ENCODE measurements at places on chromosomes 3 and 15.

GRCh38 chr3:30511524-30512251 is 94.7 kb upstream of the TGFBR2 start:
- peak; percentile 72 for DNase-seq

- no peak for DNase-seq
Observed at GRCh38 chr3:104855702-104856101, 511.0 kb upstream of the ALCAM start.

- no peak for DNase-seq
Observed at GRCh38 chr3:112685956-112686799, 45.2 kb upstream of the CCDC80 start.

DNA sequence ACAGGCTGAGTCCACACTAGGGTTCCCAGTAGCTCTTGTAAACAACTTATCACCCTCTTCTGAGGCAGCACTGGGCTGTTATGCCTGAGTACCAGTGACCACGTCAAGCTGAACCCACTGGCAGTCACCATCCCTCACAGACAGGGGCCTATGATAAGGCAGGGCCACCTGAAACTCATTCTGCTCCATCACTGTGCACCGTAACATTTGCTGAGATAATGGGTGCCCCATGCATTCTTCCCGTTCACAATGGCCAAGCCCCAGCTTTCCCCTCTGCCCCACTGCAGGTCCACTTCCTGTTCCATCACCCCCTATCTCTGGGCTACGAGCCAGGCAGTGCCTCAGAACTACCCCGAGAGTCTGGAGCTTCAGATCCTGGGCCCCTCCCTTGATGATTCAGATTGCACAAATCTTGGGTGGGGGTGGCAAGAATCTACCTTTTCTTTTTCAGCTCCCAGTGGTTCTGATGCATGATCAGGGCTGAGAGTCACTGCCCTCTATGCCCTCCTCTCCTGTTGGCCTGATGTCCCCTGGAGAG is 158.0 kb downstream of the RAB11A start:
- no peak for DNase-seq

DNA sequence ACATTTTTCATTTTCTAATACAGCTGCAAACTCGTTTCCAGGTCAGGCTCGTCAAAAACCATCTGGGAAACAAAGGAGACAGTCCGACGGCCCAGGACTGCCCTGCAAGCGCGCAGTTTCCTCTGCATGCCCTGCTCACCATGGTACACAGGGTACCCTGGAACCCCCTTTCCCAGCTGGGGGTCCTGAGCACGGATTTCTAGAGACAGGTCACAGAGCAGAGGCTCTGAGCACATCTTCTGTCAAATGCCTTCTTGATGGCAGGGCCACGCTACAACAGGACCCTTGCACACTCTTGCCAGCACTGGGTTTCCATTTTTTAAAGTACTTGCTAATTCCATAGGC is 8.1 kb downstream of the ZXDC start:
- DNase-seq, result no peak

DNA sequence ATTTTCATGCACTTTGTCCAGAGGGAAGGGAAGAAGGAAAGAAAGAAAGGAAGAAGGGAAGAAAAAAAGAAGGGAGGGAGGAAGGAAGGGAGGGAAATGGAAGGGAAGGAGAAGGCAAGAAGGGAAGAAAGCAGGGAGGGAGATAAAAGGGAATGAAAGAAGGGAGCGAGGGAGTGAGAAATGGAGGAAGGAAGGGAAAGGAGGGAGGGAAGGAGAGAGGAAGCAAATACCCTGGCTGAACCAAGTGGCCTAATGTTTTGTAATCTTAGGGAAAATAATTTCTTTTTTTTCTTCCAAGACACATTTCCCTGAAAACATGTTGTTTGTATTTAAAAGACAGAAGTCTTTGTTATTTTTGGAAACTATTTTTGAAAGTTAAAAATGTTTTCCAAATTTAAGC is 35.9 kb downstream of the DTWD1 start:
- no peak for DNase-seq

- no peak for DNase-seq
Observed at GRCh38 chr15:88449581-88449980, 17.6 kb downstream of the MRPL46 start.

DNA sequence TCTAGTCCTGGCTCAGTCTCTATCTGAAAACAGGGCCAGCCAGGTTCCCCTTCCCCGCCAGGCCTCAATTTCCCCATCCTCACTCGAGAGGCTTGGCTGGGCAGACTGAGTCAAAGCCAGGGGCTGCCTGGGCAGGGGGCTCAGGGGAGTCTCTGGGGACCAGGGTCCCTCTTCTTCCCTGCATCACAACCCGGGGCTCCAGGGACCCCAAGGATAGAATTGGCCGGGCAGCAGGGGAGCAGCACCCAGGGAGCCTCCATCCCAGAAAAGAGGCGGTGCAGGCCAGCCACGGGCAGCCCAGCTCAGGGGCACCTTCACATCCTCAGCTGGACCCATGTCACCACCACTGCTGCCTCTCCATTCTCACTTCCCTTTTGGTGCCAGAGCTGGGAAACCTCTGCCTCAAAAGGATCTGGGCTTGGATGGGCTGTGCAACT is 13.3 kb upstream of the PLXND1 start:
- DNase-seq, result no peak

GRCh38 chr15:48147358-48147757 is 26.6 kb downstream of the SLC24A5 start:
- DNase-seq, result no peak

DNA sequence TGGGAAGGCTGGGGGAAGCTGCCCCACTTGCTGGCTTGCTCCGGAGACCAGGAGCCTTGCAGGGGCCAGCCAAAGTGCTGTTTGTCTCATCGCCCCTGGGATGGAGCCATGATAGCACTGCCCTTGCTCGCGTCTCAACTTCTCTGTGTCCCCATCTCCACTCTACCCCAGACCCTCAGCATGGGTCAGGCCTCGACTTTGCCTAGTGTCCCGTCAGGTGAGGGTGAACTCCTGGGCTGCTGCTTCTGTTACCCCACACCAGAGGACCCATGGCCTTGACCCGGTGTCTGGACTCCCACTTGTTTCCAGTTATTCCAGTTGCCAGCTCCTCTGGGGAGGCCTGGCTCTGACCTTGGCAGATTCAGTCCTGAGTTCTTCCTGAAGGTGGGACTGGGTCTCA is 36.5 kb upstream of the DUSP7 start:
- no peak for DNase-seq

- no peak for DNase-seq
Observed at GRCh38 chr3:189137416-189137815, 34.4 kb upstream of the TPRG1 start.

DNA sequence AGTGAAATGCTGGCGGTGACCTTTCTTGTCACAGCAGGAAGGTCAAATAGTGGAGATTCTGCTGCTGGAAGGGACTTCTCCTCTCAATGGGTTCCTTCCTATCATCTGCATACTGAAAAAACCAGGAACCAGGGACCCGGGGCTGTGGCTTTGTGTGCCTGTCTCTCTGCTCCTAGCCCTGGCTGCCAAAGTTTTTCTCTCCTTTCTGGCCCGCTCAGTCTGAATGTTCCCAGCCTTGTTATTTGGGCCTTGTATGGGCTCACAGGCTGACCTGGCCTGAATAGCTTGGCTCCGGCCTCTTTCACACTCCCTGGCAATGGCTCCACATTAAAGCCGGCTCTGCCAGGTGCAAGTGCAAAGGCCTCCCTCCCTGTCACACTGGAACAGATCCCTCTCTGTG is 94.7 kb downstream of the LRIG1 start:
- DNase-seq, result no peak

- no peak for DNase-seq
Observed at GRCh38 chr15:42191610-42192346, 16.3 kb downstream of the VPS39 start.

- DNase-seq, result no peak
Observed at GRCh38 chr3:101925564-101925963, 76.2 kb downstream of the NFKBIZ start.

- DNase-seq, result no peak
Observed at GRCh38 chr15:64536244-64536836, 76.0 kb downstream of the ZNF609 start.

DNA sequence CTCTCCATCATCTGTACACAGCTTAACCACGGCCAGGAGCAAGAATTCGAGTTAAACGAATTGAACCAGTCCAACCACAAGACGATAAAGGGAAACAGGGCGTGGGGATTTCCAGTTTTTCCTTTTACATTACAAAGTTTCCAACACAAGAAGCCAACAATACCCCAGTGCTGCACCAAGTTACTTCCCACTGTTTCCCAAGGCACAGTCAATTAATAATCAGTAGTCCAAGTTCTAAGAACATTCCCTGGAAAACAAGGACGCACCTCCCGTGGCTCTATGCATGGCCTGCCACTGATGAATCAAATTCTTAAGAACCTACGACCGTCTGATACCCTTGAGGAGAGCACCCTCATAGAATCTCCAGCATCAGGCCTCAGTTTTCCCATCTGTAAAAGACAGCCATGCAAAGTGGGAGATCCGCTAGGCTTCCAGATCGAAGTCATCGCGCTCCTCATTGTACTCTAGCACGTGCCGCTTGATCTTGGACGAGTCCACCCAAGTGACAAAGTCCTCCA is 774 bp downstream of the IMP3 start:
- DNase-seq, result no peak

DNA sequence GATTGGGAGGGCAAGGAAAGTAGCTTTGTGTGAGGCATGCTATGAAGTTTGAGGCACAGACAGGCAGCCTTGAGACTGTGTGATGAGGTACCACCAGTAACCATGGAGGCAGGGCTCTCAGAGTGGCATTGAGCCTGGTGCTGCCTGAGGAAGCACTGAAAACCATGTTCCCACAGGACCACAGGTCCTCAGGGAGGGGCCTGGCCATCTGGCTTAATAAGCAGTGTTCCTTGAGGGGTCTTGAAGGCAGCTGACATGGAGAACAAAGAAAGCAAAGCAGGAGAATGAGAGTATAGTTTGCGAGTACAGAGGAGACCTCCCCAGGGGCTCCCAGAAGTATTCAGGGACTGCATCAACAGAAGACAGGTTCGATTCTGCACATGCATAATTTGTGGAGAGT is 346.6 kb downstream of the EPHB1 start:
- DNase-seq, result no peak

- DNase-seq, result no peak
Observed at GRCh38 chr15:71660501-71660900, 149.9 kb upstream of the NR2E3 start.

- no peak for DNase-seq
Observed at GRCh38 chr3:146072061-146072460, 88.9 kb downstream of the PLOD2 start.

GRCh38 chr3:193736616-193737015 is 143.6 kb downstream of the OPA1 start:
- DNase-seq, result no peak

DNA sequence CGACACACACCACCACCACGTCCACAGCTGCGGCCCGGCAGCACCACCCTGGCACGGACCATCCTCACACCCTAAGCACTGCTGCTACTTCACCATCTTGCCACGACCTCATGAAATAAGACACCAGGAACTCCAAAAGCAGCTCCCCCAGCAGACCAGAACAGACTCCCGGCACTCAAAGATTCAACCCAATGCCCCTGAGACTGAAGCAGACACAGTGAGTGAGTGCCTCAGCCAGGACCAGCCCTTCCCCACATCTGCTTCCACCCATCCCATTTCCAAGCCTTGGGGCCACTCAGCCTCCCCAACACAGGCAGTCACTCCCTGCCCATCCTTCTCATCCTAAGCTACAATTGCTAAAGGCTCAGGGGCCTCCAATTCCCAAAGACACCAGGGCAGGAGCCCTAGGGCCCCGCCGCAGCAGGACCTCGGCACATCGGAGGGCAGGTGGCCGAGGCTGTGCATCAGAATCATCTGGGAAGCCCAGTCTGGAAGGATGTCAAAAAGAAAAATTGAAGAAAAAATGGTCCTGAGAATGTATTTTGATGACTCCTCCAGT is 18.4 kb upstream of the OCA2 start:
- DNase-seq, result no peak

GRCh38 chr15:24269166-24269571 is 406.4 kb upstream of the NPAP1 start:
- no peak for DNase-seq

- DNase-seq, result no peak
Observed at GRCh38 chr3:38116471-38117162, 20.3 kb downstream of the ACAA1 start.

DNA sequence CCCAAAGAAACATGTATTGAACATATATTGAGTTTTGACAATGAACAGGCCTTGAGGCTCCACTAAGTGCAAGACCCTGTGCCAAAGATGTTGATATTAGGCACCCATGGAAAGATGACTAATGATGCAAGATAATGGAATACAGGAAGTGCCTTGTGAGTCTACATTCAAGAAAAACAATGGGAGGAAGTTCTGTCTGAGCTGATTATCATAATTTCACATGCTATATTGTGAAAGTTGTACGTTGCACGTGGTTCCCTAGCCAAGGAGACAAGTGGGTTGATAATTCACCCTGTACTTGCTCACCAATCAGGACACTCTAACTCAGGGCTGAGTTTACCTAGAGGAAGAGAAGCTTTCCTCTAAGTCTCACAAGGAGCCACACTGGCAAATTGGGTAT is 186.9 kb upstream of the STAC start:
- DNase-seq, result no peak

- DNase-seq, result no peak
Observed at GRCh38 chr3:15010664-15011063, 54.5 kb downstream of the MRPS25 start.

DNA sequence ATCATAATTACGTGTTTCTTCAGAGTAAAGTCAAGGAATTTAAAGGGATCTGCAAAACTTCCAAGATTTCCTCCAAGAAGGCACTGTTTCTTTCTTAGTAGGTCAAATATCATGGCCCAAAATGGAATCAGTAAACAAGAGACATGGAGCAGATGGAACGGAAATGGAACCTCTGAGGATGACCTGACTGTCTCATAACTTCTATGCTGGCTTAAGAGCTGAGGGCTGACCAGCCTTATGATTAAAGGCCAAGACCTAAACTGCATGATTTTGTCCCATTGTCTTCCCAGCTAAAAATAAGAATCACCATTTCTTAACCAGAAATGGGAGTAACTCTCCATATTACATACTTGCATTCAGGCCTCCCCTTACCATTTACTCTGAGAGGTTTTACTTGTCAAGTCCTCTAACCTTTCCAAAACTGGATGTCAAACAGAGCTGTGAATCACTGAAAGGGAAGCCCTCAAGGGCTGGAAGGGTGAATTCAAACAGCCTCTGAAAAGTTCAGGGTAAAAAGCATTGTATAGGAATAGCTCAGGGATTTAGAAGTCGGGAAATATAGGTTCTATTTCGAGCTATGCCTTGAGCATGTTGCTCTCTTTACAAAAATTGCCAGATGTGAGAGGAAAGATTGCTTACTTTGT is 103.7 kb downstream of the MEIS2 start:
- DNase-seq, result no peak

DNA sequence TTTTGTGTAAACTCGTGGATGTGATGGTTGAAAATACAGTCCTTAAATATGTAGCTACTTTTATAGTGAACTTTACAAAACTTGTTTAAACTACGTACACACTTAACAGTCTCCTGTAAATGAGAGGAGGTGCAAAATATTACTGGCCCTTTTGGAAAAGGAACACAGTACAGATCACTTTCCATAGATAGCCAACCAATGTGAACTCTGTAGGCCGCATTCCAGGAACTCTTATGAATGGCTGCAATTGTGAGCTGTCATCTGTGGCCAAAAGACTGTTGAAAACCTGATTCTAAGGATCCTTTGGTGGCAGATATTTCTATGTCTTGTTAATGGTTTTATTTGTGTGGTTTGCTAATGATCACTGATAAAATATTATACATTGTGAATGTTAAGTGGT is 6.2 kb downstream of the TSC22D2 start:
- no peak for DNase-seq

- no peak for DNase-seq
Observed at GRCh38 chr3:145704020-145704419, 457.0 kb downstream of the PLOD2 start.

All from GF-D8 (cell line).